NCI-H1105 treated with DMSO at 0.1 percent for 48 hours (cell line): ENCODE measurements at places on chromosomes 7 and 10.

- DNase-seq: no peak
These were observed 123.4 kb upstream of the PDLIM1 start for GRCh38 chr10:95414016-95414830.

GRCh38 chr7:90629297-90629918 is 33.3 kb downstream of the CDK14 start:
- DNase-seq: peak; percentile 22

- DNase-seq: no peak
These were observed 28.6 kb downstream of the TNS3 start for GRCh38 chr7:47553309-47553708.

GRCh38 chr10:53997953-53998352 is 803.1 kb downstream of the PCDH15 start:
- peak; percentile 20 for DNase-seq

DNA sequence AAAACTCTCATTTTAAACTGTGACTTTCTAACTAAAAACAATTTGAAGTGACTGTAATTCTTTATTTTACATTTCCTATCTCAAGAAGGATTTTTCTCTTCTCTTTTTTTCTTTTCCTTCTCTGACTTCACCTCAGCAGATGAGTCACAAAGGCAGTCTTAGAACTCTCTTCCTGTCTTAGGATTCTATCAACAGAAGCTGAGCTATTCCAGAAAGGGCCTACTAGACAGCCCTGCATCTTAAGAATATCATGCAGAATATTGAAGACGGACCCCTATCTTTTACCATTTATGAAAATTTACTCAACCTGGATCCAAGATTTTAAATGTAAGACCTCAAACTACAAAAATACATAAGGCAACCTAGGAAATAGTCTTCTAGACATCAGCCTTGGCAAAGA is 365.7 kb upstream of the SEMA3C start:
- no peak for DNase-seq

- no peak for DNase-seq
These were observed 580.1 kb downstream of the GRID1 start for GRCh38 chr10:85786401-85786899.

DNA sequence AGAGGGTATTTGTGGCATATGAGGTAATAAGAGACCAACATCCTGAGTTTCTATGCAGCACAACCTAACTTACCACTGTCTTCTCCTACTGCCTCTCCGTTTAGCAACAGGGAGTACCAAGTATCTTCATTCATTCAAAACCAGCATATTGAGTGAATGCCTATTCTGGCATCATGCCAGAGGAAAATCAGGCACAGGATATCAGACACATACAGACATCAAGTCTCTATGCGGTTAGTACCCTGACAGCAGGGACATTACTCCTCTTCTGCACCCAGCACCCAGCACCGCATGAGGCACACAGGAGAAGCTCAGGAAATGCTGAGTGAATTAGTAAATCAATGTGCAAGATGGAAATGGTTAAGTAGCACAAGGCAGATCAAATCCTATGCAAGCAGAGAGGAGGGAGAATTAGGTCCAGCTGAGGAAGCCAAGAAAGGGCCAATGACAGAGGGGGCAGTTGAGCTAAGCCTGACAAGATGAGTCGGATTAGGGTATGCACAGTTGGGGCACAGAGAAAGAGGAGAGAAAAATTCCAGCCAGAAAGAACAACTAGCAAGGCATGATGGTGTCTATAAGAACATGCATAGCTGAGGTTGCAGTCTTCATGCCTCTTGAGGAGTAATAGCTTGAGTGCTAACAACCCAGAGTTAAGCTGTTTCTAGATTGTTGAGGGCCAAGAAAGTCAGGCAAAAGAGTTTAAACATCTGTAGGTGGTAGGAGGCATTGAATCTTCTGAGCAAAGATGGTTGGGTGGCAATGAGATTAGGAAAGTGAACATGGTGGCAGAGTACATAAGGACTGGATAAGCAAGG is 146.0 kb downstream of the PLXNA4 start:
- no peak for DNase-seq

DNA sequence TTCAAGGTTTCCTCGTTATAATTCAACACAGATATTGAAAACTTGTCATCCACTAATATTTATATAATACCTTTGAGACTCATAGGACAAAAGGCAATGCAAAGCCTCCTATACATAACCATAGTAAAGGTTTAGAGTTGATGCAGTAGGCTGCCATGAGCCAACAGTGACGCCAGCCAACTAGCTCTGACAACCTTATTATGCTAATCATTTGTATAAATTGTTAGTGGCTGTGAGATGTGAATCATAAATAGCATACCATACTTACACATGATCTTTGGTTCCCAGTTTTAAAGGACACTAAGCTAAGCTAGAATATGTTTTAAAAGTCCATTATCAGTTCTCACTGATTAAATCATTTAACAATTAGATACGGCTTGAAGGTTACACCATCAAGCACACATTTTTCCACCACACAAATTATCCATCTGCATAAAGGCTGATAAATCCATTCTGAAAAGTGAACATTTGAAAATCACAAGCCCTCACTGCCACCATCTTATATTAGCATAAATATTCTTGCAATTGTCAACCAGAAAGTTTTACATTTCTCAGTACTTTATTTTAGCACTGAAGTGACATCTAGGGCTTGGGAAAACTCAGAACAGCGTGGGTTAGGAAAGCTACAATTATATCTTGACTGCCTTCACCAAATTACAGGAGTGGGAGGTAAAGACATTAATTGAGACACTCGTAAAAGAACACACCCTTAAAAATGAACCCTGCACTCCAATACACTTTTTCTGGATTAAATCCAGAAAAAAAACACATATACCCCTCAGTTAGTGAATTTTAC is 30.7 kb downstream of the COA1 start:
- no peak for DNase-seq

GRCh38 chr7:142862786-142863400 is 8.0 kb downstream of the EPHB6 start:
- no peak for DNase-seq

GRCh38 chr7:31082447-31082846 is 30.3 kb downstream of the ADCYAP1R1 start:
- DNase-seq: no peak

- DNase-seq: no peak
These were observed 133.3 kb downstream of the EXOC4 start for GRCh38 chr7:133386205-133386604.

- DNase-seq: no peak
These were observed 99.6 kb downstream of the ZMYND11 start for GRCh38 chr10:234708-235406.

DNA sequence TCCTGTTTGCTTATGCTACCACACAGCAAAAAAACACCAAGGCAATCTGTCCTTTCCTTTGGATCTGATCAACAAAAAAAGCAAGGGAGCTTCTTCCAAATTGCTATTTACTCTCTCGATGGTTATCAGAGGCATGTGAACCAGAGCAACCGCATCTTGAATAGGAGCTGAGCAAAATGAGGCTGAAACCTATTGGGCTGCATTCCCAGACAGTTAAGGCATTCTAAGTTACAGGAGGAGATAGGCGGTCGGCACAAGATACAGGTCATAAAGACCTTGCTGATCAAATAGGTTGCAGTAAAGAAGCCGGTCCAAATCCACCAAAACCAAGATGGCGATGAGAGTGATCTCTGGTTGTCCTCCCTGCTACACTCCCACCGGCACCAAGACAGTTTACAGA is 76.8 kb upstream of the FRMD4A start:
- no peak for DNase-seq

DNA sequence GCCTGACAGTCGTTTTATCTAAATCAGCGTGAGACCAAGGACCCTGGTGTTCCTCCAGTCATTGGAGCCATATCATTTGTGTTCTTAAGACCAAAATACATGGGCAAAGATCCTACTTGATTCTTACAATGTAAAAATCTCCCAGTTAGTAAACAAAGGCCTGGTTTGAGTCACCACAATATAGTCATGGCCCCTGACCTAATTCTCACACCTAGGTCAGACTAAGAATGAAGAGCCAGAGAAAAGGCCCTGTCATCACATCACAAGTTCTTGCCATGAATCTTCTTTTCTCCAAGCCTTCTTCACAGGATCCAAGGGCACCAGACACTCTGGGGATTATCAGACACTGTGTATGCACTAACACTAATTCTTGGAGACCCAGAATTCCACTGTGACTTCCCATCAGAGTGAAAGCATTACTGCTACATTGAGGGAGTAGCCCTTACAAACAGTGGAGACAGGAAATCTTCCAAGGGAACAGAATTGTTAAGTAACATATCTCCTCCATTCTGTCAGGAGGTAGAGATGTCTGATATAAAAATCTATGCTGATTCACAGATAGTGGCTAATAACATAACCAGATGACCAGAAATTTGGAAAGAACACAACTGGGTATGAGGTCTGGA is 7.6 kb upstream of the ERVW-1 start:
- DNase-seq: no peak

- DNase-seq: peak; percentile 53
These were observed 228.3 kb upstream of the NPVF start for GRCh38 chr7:25456467-25457171.

DNA sequence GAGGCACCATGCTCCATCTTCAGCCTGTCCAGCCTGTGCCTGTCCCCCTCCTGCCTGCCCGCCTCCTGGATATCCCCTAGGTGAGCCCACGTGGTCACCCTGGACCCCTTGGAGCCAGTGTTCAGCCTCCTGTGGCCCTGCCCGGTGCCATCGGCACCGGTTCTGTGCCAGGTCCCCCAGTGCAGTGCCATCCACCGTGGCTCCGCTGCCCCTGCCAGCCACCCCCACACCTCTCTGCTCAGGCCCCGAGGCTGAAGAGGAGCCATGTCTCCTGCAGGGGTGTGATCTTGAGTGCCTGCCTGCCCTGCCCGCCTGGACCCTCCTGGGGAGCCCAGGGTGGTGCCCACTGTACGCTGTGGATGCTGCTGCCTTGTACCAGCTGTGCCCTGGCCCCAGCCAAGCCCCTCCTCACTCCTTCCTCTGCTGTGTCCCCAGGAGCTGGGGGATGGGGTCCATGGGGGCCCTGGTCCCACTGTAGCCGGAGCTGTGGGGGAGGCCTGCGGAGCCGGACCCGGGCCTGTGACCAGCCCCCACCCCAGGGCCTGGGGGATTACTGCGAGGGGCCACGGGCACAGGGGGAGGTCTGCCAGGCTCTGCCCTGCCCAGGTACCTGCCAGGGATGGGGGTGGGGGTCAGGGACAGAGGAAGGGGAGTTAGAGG is 26.2 kb upstream of the ZNF862 start:
- DNase-seq: no peak

DNA sequence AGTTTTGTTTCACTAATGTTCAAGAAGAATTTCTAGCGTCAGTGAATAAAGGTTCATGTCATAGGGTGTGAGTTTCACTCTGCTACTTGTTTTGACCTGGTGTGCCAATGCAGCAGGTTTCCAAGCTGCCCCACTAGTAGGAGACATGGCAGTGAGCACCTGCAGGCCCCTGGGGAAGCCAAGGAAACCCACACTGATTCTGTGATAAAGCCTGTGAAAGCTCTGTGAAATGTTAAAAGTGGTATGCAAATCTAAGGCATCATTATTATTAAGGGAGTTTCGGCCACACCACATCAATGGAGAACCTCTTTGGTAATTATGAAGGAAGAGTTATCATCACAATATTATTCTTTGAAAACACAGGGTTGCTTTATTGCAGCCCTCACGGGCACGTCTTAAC is 46.4 kb downstream of the ABCB5 start:
- DNase-seq: no peak

DNA sequence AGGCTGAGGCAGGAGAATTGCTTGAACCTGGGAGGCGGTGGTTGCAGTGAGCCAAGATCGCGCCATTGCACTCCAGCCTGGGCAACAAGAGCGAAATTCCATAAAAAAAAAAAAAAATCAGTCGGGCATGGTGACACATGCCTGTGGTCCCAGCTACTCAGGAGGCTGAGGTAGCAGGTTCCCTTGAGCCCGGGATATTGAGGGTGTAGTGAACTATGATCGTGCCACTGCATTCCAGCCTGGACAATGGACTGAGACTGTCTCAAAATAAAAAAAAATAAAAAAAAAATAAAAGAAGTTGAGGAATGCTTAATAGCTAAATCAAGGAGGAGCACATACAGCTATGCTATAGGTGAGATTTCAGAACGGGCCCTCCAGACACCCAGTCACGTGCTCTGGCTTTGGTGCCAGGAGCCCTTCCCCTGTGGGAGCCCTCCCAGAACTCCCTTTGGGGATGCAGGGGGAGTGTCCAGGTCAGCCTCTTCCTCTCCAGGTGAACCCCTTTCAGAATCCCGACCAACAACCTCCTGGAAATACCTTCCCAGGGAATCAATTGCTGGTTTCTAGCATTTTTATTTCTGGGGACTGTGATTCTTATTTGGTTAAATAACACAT is 42.9 kb upstream of the CTBP2 start:
- no peak for DNase-seq

DNA sequence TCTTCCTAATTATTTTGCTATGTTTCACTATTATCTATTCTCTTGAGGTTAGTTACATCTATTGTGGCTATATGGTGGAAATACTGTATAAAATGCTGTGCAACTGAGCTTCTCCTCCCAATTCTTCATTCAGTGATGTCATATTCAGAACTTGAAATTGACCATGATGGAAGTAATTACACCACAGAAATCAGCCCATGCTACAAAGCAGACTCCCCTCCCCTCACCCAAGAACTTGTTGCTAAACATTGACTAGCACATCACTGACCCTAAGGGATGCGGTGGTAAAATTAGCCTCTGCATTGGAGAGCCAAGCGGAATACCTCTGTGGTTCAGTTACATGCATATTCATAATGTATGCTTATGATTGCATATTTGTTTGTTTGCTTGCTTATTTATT is 8.8 kb downstream of the CALD1 start:
- no peak for DNase-seq

DNA sequence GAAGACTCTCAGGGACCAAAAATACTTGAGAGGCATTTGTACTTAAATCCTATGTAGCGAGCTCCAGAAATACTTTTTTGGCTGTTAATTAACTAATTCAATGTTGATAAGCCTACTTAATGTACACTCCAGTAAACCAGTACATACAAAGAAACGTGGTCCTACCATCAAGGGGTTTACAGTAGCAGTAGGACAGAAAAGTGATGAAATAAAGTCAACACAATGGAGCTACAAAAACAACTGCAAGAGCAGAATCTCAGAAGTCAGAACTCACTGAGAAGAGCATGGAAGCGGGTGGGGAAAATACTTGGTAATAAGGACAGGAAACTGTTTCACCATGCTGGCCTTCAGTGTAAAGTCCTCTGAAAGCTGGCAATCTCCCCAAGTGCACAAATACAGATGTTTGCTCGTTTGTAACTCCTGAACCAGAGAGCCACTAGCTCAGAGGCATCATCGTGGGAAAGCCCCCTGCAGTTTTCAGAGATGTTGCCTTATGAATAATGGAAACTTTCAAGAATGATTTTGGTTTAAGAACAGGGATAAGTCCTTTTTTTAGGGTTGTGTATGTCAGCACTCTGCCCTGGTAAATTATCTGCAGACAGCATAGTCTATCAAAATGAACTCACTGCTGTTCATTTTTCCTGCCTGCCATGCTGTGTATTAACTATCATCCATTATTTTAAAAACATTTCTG is 233.2 kb downstream of the SORCS1 start:
- DNase-seq: no peak

- DNase-seq: no peak
These were observed 299.7 kb upstream of the AKR1E2 start for GRCh38 chr10:4526311-4526731.
